Activated CD4-positive, alpha-beta memory T cell treated with anti-CD3 and anti-CD28 coated beads, Interleukin-2, amount 10 ng/mL, durations not matched to agents 7 days and 5 days (primary cell): ENCODE measurements at places on chromosomes 5 and 9.

- DNase-seq, result no peak
These were observed 58.3 kb downstream of the GPR107 start for GRCh38 chr9:130111786-130112537.

- no peak for DNase-seq
These were observed 505.1 kb downstream of the CETN3 start for GRCh38 chr5:89904442-89904841.

DNA sequence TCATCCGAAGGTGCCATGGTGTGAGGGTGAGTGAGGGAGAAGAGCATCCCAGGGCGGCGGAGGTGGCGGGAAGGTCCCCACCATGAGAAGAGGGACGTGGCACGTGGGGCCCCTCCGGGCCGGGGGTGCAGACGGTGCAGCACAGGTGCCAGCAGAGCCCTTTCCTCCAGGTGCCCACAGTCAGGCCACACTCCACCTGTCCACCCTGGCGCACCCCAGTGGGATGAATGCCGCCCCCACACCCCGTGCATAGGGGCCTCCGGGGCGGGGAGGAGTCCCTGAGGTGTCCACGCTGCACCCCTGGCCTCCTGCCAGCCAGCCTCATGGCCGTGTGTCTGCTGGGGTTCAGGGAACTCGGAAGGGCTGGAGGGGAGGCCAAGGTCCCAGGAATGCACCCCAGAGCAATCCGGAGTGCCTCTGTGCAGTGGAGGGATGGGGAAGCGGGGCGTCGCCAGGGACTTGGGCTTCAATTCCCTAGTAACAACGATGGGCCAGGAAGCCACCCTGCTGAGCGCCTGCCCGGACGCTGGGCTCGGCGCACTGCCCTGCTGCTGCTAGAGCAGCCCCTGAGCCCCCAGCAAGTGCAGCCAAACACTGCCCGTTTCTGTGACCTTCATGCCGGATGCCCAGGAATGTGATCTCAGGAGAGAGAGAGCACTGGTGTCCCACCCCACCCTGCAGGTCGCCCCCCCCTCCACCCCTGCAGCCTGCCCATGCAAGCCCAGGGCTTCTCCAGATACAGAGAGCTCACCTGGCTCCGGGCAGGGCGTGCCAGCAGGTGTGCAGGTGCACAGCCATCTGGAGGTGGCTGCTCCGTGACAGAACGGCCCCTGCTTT, 8.8 kb upstream of the NACC2 start:
- no peak for DNase-seq

- no peak for DNase-seq
These were observed 21.0 kb upstream of the NSMF start for GRCh38 chr9:137479892-137480685.

DNA sequence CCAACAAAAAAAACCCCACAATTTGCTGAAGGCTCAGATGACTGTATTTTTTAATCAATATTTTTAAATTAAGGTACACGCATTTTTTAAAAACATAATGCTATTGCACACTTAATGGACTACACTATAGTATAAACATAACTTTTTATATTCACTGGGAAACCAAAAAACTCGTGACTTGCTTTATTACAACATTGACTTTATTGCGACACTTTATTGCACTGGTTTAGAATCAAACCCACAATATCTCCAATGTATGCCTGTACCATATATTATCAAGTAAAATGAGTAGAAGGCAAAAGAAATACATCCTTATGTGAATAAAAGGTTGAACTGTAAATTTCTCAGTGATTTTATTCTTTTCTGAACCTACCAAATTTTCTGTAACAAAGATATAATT, 53.7 kb downstream of the RICTOR start:
- no peak for DNase-seq

GRCh38 chr9:93229636-93230035, 45.7 kb downstream of the WNK2 start:
- DNase-seq, result no peak

GRCh38 chr9:126058591-126058990, 268.0 kb upstream of the MVB12B start:
- no peak for DNase-seq

GRCh38 chr5:57862471-57862911, 379.9 kb upstream of the ACTBL2 start:
- DNase-seq, result no peak

DNA sequence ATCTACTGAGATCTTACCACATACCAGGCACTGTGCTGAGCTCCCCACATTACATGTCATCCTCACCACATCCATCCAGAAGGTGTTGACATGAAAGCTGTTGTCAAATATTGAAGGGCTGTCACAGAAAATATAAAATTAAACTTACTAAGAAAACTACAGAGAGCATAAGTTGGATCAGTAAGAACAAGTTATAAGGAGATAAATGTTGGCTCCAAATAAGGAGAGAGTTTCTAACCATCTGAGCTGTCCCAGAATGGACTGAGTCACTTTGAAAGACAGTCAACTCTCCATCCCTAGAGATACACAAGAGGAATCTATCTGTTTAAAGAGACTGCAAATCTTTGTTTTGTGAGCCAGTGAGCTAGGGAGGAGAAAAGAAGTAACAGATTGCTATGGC, 169.8 kb downstream of the DRD1 start:
- DNase-seq, result no peak

- DNase-seq, result no peak
These were observed 18.7 kb downstream of the ROPN1L start for GRCh38 chr5:10460252-10460906.

- no peak for DNase-seq
These were observed 212.0 kb downstream of the DEPDC1B start for GRCh38 chr5:60487885-60488442.

GRCh38 chr9:131721076-131721475, 18.8 kb downstream of the RAPGEF1 start:
- DNase-seq, result no peak
